G401 (cell line): ENCODE measurements at places on chromosomes 16 and 17. TPM values are rescaled to one million over a fixed set of nuclear protein-coding genes. Genes with fewer than 3 reads are reported as not detected.

DNA sequence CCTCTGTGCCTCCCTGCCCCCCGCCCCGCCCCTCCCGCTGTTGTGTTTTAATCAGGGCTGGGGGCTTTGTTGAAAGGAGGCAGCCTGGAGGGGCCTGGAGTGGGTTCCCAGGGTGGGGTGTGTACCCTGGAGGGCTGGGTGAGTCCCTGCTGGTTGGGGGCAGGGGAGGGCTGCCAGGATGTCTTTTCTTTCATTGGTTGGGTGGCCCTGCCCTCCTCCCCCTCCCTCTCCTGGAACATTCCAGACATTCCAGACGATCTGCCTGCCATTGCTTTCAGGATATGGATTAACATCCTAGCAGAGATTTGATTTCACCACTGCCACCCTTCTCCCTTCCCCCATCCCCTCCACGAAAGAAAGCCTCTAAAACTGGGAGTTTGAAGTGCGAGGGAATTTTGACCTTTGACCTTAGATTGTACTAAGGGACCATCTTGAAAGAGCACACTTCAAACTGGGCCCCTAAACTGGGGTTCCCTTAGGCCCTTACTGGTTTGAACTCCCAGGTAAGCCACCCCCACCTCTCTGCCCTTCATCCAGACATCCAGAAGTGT, 25.3 kb downstream of the IGF2BP1 start:
- DNase-seq, result no peak

DNA sequence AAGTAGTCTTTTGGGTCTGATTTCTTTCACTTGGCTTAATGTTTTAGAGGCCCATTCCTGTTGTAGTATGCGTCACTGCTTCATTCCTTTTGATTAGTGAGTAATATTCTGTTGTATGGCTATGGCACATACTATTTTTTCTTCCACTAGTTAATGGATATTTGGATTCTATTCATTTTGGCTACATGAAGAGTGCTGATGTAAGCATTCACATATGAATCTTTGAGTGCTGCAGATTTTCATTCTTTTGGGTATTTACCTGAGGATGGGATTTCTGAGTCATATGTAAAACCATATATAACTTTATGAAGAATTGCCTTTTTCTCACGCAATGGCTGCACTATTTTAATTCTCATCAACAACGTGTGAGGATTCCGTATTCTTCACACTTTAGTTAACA, 113.6 kb downstream of the AHSP start:
- no peak for DNase-seq

DNA sequence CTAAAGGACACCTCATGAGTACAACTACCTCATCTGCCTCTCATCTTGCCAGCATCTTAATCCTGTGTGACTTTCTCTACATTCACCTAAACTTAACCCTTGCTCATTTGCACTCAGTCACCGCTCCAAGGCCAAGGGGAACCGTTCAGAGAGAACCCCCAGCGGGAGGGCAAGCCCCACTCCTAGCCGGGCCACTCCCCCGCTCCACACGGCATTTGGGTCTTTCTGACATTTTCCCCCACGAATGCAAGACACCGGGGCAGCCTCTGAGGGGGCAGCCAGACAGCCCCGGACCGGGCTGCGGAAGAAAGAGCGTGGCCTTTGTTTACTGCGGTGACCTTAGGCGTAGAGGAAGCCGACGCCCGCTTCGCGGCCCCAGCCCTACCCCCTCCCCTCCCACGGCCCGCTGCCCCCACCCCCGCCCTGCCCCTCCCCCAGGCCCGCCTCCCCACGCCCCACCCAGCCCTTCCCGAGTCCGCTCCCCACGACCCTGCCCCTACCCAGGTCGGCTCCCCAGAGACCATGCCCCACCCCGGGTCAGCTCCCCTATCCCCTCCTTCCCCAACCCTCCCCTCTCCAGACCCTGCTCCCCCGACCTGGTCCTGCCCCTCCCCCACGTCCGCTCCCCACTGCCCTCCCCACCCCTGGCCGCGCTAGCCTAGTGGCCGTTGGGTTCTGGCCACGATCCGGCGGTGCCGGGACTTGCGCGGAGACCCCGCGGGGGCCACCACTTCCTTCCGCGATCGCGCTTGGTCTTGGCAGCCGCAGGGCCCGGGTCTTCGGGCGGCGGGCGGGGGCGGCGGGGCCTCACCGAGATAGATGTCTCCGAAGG, 789 bp downstream of the CSNK1D start:
- no peak for DNase-seq

PRRT2 gene
- total RNA-seq, result 4.7 and 6.2 TPM in 2 replicates
